ENCODE measurements at places on chromosomes 3 and 15. TPM values are rescaled to one million over a fixed set of nuclear protein-coding genes. Genes with fewer than 3 reads are reported as not detected.

DNA sequence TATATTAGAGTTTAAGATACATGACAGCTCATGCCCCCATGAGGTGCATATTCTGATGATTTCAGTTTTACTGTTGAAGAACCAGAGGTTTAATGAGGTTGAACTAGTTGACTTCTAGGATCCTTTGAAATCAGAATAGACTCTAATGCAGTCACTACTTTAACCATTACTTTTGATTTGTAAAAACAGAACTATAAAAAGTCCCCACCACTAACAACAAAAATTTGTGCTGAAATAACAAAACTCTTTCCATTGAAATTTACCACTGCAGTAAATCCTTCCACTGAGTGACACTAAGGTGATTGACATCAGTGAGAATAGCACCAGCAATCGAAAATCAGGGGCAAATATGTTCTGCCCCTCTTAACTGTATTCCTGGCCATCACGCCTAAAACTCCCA lies 214.1 kb downstream of the SHQ1 start:
- peaks cover 4% of the 10 kb centered on the region for H3K27me3 ChIP-seq
- peaks cover 43% of the 10 kb centered on the region for H3K4me1 ChIP-seq
- no peak overlapping the region for H3K4me3 ChIP-seq
- peaks cover 2% of the 10 kb centered on the region for H3K36me3 ChIP-seq

The GOLGA8G gene
- total RNA-seq = not detected

- peaks cover 39% of the 10 kb centered on the region for H3K4me1 ChIP-seq
- no peak overlapping the region for H3K27ac ChIP-seq
- no peak for DNase-seq
- H3K4me3 ChIP-seq = no peak overlapping the region
Measured at GRCh38 chr15:52505151-52505550, 23.5 kb downstream of the MYO5A start.

DNA sequence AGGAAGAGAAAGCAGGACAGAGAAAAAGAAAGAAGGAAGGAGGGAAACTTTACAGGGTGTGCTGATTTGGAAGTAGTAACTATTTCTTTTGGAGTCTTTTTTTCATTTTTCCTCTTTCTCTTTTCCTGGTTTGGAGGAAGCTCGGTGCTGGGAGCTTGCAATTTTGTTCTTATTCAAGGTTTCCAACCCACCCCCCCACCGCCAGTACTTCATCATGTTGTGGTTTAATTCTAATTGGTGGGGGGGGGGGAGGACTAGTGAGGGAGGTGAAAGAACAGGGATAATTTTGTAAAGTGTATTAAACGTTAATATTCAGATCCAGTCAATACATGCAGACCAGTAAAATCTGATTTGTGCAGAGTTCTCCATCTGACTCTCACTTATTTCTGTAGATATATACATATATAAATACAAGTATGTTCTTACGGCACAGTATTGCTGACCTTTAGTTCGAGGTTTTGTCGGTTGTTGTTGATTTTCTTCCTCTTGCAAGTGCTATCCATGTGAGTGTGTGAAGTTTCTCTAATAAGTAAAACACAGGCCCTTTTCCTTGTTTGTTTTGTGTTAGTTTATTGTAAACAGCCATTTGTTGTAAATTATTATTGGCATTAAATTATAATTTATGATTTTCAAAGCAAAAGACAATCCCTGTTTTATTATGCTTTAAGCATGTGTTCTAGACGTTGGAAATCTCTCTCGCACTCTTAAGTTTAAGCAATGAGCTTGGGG lies 9.3 kb downstream of the NR2F2 start:
- no peak for DNase-seq
- peaks cover 9% of the 10 kb centered on the region for H3K36me3 ChIP-seq
- H3K4me1 ChIP-seq = peaks cover 2% of the 10 kb centered on the region
- H3K27ac ChIP-seq = no peak overlapping the region

The GATA2 gene
- total RNA-seq = not detected

Measured in activated CD4-positive, alpha-beta memory T cell treated with anti-CD3 and anti-CD28 coated beads for 36 hours (primary cell).